ENCODE measurements at places on chromosomes 16 and 17.

DNA sequence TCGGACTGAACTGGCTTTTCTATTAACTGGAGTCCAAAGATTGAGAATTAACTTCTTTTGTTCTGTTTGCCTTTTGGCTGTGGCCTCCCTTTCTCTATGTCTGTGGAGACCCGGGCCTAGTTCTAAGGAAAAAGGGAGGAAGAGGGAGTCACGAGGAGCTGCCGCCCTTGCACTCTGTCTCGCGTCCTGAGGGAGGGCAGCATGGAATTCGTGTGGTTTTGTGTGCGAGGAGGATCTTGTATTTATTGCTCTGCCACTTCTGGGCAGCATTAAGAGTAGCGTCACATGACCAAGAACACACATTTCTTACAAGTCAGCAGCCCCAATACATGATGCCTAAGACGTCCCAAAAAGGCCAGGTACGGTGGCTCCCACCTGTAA, 23.6 kb downstream of the METTL22 start:
- no peak for DNase-seq

DNA sequence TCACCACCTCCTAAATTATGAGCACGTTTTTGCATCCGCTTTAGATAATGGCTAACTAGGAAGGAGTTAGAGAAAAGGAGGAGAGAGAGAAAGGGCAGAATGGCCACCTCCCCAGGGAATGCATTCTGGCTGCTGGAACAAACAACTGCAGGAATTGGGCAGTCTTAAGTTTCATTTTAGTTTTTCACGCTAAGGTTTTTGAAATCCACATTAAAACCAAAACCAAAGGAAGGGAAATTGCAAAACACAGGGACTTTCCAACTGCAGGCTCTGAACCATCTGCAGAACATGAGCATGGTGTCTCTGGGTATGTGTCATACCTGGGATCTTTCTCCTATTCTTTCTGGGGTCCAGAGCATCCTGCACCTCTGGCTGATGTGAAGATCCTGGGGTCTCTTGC, 12.1 kb upstream of the CCL8 start:
- no peak for DNase-seq

DNA sequence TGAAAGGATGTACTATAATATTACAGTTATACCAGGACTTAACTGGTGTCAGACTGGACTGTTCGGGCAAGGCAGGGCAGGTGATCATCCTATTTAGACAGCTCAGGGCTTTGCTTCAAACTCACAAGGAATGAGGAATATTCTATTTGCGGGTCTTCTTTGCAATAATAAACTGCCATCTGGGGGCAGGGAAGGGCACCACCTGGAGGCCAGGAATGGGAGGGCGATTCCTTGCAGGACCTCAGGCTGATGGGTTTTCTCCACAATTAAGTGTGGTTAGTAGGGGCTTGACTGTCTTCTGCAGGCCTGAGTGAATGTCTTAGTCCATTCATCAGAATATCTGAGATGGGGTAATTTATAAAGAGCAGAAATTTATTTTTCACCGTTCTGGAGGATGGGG, 424.1 kb downstream of the CA10 start:
- no peak for DNase-seq

DNA sequence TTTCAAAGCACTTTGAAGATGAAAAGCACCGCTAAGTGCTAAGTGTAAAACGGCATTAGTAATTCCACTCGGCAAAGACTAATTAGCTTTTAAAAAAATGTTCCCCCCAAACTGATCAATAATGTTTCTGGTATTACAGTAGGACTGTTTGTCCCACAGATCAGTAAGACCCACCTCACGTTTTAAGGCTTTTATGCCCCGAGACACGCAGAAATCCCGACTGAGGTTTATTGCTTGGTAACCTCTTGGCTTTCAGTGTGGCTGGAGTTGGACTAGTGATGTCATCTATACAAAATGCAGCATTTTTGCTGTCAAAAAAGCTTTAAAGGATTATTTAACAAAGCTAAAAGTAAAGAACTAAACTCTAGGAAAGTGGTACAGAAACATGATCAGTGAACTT, 414.6 kb upstream of the PSMD7 start:
- no peak for DNase-seq

DNA sequence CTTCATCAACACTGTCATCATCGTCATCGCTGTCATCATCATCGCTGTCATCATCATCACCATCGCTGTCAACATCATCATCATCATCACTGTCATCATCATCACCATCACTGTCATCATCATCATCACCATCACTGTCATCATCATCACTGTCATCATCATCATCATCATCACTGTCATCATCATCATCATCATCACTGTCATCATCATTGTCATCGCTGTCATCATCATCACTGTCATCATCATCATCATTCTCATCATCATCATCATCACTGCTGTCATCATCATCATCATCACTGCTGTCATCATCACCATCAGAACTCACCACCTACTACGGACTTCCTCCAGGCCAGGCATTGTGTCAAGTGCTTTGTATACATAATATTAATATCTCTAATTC, 160.6 kb downstream of the AIPL1 start:
- no peak for DNase-seq

DNA sequence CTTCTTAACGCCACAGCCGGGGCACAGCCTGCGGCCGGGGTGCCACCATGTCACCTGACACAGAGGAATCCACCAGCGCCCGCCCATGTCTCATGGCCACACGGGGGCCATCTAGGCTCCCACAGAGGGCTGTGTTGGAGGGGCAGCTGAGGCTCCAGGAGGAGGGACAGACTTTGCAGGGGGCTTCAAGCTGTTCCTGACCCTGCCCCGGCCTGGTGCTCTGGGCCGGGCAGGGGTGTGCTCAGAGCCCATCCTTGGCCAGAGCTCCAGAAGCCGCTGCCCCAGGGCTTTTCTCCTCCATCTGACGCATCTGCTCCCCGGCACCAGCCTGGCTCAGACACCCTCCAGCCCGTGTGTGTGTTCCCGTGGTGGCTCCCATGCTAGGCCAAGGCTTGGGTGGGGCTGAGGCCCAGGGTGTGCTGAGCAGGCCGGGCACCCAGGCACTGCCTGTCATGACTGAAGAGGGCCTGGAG, 7.8 kb upstream of the SLC38A10 start:
- no peak for DNase-seq

DNA sequence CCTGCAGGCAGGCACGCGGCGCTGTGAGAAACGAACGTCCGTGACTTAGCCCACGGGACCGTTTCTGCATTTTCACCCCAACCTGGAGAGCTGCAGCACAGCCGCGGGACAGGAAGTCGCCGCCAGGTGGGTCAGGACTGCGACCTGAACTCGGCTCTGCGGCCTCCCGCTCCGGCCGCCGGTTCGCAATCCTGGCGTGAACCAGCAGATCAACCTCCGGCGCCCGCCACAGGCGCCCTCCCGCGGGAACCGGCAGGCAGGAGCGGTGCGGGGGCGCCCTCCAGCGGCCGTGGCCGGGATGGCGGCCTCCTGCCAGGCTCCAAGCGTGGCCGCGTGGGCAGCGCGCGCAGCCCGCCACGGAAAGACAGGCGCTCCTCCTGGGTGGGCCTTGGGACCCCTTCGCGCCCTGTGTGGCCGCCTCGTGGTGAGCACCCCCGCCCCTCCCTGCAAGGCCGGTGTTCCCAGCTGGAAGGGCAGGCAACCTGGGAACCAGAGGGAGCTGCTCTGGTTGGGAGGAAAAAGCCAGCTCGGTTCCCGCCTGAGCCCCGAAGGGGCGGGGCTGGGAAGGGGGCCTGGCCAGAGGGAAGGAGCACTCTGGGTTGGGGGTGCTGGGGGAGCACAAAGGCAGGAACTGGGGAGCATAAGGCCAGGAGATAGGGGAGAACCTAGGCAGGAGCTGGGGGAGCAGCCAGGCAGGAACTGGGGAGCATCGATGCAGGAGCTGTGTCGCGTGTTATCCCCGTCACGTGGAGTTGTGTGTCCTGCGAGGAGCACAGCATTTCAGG, 28.2 kb downstream of the ACTG1 start:
- DNase-seq, result peak; percentile 83

- no peak for DNase-seq
These were observed 89.1 kb downstream of the SSH2 start for GRCh38 chr17:29840884-29841283.

- no peak for DNase-seq
These were observed 33.0 kb upstream of the CA10 start for GRCh38 chr17:52191491-52191890.

DNA sequence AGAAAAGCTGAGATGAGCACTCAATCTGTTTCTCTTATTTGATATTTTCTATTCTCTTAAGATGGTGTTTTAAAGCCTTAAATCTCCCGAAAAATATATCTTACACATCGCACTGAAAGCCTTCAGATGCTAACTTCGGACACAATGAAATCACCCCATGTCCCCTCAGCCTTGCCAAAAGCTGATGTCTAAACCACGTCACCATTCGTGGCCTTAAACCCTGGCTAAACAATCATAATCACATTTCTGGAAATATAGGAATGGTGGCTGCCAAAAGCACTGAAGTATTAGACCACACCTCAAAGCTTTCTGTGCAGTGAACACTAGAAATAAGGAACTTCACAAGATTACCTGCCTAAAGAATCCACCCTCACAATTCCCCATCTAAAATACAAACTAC, 402.7 kb downstream of the SOX9 start:
- DNase-seq, result no peak

DNA sequence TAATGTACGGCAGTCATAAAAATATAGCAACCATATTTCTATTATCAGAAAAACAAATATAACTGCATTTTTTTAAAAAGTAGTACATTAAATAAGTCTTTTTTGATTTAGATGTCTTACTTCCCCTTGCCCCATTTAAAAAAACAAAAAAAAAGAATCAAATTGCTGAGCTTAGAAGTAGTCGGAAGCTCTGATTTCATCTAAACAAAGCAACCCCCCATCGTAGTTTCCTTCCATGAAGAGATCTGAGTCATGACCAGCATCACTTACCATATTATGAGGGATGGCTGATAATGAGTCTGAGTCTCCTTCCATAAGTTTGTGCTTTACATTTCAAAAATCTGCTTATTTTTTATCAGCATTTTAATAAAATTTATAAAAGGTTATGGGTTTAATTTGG, 86.2 kb downstream of the ITFG1 start:
- DNase-seq, result no peak

- no peak for DNase-seq
These were observed 46.9 kb downstream of the TUBD1 start for GRCh38 chr17:59845595-59846393.

- no peak for DNase-seq
These were observed 127.2 kb downstream of the AXIN2 start for GRCh38 chr17:65434251-65434650.

DNA sequence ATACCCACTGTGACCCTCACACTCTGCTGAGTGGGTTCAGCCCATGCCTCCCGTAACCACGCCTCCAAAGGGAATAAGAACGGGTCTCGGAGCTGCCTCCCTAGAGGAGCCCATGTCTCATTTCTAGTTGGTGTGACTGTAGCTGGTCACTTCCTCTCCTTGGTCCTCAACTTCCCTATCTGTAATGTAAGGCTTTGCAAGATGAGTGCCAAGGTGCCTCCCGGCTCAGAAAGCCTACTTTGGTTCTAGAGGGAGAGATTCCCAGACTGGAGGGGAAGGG, 20.8 kb downstream of the C16orf74 start:
- no peak for DNase-seq

GRCh38 chr16:47833771-47834170, 322.0 kb downstream of the ABCC12 start:
- DNase-seq, result no peak

DNA sequence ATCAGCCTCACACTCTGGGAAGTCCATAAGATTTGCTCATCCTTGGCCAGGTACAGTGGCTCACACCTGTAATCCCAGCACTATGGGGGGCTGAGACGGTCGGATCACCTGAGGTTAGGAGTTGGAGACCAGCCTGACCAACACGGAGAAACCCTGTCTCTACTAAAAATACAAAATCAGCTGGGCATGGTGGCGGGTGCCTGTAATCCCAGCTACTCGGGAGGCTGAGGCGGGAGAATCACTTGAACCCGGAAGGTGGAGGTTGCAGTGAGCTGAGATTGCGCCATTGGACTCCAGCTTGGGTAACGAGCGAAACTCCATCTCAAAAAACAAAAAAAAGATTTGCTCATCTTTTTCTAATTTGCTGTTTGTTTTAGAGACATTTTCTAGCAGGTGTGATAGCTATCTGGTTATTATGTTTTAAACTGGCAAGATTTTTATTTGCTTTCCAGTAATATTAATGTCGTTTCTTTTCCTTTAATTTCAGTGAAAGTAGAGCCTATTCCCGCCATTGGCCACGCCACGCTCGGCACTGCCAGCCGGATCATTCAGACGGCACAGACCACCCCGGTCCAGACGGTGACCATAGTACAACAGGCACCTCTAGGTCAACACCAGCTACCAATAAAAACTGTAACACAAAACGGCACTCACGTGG, 61.5 kb downstream of the WDR45B start:
- no peak for DNase-seq

- no peak for DNase-seq
These were observed 274.0 kb downstream of the PHKB start for GRCh38 chr16:47734987-47735594.

DNA sequence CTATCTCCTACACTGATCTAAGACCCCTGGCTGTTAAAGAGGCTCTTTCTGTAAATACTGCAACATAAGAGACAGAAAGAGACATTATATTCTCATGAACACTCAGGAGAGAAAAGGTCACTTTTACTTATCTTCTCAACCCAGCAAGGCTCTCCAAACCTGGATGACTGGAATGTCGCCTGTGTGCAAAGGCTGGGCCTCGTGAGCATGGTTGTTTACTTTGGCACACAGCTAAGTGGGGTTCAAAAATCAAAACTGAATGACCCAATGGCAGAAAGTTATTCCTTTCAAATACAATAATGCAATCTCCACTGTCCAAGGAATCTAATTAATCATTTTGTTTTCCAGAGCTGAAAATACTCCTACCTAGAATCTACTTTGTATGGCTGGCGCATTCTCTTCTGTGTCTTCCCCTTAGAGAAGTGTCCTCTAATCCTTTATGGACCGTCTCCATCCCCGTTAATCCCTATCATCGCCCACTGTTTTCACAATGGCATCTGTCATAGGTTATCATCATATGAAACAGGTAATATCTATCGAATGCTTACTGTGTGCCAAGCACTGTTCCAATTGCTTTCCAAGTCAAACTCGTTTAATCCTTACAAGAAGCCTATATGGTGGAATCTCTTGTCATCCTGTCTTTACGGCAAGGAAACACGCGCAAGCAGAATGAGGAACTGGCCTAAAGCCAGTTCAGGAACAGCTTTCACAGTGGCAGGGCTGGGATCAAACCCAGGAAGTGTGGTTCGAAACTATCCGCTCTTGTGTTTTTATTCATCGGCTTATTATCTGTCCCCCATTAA, 1.3 kb downstream of the SLX4 start:
- DNase-seq, result no peak

All from stimulated activated CD4-positive, alpha-beta T cell treated with anti-CD3 and anti-CD28 coated beads, Interleukin-2, amount 100 ng/mL, for 4 hours (primary cell).